ENCODE measurements at places on chromosomes 2 and 18.

GRCh38 chr2:100271210-100271609 lies 51.1 kb downstream of the LONRF2 start:
- no peak for DNase-seq

DNA sequence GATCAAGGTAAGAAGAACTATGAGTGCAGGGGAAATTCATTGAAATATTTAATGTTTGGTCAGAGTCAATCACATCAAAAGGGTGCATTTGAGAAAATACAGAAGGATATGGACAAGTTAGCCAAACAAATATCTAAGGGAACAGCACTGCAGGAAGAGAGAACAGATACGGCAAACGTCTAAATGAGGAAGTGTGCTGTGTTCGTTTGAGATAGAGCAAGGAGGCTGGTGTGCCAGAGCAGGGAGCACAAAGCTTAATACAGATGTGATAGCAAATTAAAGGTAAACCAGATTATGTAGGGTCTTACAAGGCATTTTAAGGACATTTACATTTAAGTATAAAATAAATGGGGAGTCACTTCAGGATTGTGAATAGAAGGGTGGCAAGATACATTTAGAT lies 241.3 kb upstream of the ZNF804A start:
- DNase-seq, result no peak

DNA sequence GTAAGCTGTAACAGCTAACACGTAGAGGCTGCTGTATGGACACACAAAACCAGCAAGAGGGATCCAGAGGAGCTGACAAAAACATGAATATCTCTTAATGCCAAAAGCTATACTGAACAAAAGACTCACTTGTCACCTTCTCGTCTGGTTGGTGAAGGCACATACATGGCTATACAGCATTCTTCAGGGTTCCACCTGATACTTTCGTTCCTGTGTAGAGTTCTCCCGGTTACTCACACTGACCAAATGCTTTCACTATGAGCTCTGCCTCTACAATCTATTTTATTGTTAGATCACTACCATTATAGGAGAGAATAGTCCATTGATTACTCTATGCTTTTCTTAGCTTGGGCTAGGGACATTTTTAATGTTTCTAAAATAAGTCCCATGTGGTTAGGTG lies 193.1 kb downstream of the HNMT start:
- DNase-seq, result no peak

DNA sequence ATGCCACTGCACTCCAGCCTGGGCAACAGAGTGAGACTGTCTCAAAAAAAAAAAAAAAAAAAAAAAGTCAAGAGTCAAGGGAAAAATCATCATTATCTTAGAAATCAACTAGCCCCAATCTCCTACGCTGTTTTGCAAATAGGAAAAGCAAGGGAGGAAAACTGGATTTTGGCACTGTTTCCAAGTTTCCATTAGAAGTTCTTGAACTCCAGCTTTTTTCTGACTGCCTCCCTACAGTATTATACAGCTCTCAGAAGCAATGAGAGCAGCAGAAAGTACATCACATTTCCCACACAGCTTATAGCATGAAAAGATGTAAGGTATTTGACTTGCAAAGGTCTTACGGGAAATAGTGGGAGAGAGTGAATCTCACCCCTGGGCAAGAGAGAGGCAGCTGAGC lies 127.8 kb downstream of the OSR1 start:
- DNase-seq, result no peak

DNA sequence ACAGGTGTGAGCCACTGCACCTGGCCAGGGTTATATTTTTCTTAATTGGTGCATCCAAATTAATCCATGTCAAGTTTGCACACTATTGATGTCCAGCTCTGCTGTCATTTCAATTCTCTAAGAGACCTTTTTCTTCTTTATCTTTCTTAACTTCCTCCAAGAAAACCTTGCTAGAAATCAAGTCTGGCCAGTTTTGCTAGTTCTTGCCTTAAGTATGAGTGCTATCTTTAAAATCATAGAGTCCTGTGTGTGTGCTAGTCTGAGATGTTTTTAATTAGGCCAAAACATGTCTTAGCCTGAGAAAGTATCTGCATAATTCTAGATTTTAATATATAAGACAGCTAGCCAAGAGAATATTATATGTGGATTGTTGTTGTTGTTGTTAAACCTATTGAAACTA lies 56.2 kb upstream of the SLC39A10 start:
- no peak for DNase-seq

DNA sequence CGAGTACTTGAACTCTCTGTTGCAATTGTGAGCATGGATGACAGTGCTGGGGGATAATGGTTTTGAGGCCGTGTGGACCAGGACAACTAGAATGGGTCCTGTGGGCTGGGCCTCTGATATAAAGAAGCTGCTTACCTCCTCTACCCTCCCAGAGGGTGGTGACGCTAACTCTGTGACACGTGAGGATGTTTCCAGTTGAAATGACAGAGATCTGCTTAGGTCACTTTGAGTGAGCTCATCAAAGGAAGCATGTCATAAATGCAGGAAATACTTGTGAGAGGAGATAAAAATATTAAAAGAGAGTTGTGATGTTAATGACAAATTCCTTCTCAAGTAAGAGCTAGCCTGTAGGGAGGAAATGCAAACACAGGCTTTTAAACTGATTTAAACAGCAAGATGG lies 16.4 kb downstream of the RMC1 start:
- no peak for DNase-seq

DNA sequence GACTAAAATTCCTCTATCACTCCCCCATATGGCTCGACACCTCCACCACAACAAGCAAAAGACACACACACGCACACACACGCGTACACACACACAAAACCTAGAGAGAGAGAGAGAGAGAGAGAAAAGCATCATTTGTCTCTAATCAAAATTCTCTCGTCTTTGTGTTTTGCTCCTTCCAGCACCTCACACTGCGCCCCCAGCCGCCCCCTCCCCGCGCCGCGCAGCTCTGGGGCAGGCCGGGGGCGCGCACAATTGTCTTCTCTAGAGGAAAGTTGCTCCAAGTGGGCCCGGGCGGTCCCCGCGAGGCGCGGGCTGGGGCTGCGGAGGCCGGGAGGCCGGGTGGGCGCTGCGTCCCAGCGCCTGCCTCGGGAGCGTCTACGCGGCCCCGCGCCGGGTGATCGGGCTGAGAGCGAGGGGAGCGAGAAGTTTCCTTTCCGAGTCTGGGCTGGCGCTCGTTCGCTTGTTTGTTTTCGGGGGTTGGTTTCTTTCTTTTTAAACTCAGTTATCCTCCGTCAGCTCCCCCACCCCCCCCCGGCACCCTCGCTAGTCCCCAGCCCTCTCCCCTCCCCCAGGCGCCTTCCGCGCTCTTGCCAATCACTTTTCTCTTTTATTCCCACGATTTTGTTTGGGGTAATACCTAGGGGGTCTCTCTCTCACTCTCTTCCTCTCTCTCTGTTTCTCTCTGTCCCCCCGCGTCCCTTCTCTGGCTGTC lies 4.1 kb downstream of the ZEB2 start:
- no peak for DNase-seq

DNA sequence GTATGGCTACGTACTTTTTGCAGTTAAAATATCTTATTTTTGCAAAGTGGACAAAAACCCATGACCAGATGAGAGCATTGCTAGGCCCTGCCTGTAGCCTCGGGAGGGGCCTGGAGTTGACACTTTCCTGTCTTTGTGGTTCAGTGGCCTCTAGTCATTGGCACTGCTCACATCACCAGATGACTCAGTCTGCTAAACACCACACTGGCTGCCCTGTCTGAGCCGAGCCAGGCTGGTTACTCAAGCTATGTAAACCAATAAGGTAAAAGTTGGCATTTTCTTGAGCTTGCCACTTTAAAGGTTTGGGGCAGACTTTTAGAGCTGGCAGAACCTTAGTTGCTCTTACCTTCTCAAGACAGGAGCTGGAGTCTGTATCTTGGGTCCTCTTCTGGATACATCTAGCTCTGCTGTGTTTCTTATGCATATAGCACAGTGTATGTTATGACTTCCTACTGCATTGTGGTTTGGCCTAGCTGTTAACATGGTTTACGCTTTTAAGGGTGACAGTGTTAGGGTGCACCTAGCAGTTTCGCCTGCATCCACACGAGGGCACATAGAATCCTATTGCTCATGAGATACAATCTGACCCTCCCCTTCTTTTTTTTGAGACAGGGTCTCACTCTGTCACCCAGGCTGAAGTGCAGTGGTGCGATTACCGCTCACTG lies 76.4 kb downstream of the AP1S3 start:
- no peak for DNase-seq

- DNase-seq, result no peak
These were observed 114.2 kb downstream of the SRBD1 start for GRCh38 chr2:45496869-45497268.

GRCh38 chr2:69483024-69483423 lies 45.8 kb upstream of the NFU1 start:
- DNase-seq, result no peak

DNA sequence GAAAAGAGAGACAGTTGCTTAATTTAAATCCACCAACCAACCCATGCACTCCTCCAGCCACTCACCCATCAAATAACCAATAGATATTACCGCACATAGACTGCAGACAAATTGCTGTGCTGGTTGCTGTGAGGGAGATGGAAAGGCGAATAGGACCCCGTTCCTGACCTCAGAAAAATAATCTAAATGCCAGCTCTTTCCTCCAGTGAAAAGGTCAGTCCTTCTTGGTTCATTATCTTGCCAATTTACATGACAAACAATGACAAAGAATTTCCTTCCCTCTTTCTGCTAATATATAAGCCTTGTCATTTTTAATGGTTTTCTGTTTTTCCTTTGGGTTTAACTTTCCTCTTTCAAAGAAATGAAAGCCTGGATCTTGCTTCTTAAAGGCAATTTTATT lies 61.6 kb downstream of the MEP1B start:
- no peak for DNase-seq

DNA sequence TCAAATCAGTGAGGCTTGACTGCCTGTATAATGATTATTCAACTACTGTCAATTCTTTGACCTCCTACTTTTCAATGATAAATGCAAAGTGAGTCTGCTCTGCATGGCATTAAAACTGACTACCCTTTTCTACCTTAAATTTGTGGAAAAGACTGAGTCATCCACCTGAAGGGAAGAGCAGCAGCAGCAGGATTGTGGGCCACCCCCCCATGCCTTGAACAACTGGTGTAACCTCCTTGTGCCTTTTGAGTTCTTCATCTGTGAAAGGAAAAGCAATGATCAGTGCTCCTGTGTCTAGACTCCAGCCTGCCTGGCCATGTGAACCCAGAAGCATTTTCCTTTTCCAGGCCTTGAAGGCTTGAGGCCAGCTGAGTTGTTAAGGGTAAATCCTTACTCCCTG lies 102.9 kb downstream of the OSR1 start:
- DNase-seq, result no peak

DNA sequence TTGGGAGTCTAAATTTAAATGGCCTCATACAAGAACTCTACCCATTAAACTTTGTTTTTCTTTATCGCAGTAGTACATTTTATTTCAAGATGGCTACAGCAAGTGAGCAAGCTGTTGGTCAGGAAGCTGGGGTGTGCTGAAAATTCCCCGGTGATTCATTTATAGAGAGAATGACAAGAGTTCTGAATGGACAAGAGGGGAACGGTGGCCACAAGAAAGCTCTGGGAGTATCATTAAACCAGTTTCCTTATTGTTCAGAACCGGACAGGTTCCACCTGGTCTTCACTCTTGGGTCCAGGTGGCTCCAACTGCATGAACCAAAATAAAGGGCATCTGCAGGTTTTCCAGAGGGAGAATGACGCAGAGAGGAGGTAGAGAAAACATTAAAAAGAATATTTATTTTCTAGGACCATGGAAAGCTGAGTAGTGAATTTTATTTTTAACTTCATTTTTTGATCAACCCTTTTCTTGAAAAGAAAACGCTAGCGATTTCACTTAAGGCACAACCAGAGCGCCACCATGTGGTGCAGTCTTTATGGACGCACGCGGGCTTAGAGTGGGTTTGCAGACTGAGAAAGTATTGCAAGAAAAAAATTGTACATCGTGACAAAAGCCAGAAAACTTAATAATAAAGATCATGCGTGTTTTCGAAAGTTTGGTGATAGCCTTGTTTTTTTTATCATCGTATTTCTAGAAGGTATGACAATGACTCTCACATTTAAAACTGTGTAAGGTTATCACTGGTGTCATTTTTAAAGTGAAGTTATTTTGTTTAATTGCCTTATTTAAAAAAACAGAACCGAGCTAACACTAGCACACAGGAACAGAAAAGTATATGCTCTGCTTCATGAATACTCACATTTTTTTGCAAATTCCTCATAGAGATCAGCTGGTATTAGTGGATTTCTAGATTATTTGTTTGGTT lies 97.9 kb upstream of the NOL4 start:
- DNase-seq, result no peak

GRCh38 chr2:176525086-176525485 lies 255.8 kb downstream of the MTX2 start:
- no peak for DNase-seq

DNA sequence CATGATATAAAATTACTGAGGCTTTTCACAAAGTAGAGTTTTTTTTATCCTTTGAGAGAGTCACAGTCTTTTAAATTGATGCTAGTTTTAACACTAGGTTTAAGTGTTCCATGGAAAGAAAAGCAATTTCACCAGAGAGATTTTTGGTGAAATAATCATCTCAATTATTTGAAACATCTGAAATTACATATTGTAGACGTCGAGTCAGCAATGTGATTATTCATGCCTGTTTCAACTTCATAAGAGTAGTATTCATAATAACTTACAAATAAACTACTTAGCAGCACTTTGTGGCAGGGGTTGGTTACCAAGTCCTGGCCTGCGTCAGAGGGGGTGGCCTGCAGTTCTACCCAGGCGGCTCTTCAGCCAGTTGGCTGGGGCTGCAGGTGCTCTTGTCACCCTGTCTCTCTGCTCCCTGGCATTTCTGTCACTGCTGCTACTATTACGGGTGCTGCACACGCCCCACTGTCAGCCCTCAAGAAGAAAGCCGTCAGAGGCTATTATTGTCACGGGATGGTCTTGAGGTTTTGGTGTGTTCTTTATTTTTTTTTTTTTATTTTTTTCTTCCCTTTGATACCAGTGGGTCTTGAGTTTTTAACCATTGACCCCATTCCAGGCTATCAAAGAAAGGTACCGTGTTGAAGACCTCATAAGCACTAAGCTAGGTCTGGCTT lies 50.4 kb downstream of the MALT1 start:
- no peak for DNase-seq

DNA sequence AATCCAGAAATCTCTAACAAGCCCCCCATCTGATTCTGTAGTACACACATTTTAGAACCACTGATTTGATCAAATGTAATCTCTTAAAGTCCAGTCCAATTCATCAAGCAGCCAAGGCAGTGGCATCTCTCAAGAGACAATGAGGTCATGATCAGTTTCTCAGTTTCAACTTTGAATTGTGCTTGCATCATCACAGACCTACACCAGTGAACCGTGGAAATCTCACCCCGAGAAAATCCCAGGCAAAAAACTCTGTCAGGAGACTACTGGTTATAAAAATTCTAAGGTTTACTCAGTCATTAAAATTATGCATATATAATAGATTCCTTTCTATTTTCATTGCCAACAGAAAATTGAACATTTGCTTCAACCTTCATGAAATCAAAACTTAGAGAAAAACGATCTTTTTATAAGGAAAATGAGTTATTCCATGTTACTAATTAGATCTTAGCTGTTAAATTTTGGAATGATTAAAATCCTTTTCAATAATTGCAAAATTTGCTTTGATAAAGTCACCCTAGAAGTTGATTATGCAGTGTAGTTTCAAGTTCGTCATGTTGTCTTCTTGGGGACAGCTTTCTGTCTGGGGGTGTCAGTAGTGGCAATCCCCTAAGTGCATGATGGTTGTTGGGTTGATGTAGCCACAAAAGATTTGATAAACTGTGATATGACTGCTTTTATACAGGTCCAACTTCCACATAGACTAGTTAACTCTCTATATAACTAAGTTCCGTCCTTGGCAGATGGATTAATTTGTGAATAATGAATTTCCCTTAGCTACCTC lies 235.0 kb downstream of the CAMKMT start:
- no peak for DNase-seq

Data from activated CD4-positive, alpha-beta T cell treated with anti-CD3 and anti-CD28 coated beads for 1 hour (primary cell).